ENCODE measurements at places on chromosomes 5 and 9.

DNA sequence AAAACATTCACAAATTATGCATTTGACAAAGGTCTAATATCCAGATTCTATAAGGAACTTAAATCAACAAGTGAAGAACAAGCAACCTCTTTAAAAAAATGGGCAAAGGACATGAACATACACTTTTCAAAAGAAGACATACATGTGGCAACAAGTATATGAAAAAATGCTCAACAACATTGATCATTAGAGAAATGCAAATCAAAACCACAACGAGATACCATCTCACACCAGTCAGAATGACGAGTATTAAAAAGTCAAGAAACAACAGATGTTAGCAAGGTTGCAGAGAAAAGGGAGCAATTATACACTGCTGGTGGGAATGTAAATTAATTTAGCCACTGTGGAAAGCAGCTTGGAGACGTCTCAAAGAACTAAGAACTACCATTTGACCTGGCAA is 38.9 kb upstream of the TNFSF15 start:
- DNase-seq, result no peak

GRCh38 chr5:44389823-44390143 is 563 bp upstream of the FGF10 start:
- DNase-seq, result no peak

GRCh38 chr9:124022201-124023121 is 10.9 kb downstream of the LHX2 start:
- DNase-seq, result no peak

GRCh38 chr5:15526413-15526812 is 26.4 kb downstream of the FBXL7 start:
- DNase-seq, result no peak

DNA sequence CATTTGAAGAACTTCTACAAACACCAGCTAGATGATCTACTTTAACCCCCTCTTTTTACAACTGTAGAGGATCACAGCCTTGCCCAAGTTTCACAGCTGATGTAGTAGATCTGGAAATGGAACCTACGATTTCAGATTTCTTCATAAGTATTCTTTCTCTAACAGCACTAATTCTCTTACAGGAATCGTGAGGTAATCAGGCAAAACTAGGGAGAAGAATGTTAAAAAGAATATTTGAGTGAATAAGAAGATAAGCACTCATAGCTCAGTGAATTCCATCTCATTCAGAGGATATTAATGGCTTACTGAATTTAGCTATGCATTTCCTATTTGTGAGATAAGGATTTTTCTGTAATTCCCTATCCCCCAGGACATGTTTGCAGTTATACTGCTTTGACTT is 42.1 kb downstream of the NADK2 start:
- peak; percentile 35 for DNase-seq

- peak; percentile 32 for DNase-seq
Observed at GRCh38 chr5:93894601-93895354, 153.4 kb upstream of the POU5F2 start.

DNA sequence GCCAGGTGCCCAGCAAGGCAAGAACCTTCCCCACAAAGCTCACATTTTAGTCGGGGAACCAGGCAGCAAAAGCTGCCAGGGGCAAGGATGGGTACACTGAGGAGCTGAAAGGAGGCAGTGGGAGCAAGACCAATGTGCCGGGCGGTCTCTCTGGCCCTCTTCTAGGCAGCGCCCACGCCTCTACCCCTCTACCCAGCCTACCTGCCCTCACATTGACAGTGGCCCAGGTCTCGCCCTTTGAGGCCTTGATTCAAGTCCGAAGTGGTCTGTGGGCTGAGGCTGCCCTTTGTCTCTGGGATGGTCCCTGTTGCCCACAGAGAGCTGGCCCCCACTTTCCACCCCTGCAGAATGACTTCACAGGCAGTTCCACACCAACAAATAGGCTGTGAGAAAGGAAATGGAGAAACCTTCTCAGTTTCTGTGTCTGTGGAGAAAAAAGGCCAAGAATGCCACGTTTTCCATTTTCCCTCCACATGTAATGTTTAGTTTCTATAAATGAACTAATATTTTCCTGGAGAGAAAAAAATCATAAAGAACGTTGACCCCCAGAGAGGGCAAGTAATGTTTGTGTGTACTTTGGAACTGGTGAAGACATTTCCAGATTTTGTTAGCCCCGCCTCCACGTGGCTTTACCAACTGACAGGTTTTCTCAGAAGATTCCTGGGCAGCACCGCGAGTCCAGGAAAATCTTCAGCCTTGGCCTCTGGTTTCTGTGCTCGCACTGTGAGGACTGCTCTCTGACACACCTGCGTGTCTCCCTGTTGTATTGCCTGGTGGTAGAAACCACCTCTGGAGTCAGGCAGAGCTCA is 57.4 kb upstream of the ANGPTL2 start:
- no peak for DNase-seq

DNA sequence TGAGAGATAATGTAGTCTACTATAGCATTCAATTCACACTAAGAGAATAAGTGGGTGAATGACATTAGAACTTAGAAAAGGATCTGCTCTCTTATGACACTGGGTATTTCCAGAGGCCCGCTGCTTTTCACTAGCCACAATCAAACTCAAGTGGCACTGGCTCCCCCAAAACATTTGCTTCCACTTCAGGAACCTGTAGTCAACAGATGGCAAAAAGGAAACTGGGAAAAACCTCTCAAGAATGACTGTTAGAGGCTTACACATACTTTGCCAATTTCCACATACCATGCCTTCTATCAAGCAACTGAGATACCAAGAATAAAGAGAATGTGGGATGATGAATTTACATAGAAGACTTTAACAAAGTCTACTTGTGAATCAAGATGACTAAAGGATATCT is 11.2 kb downstream of the POC5 start:
- no peak for DNase-seq

GRCh38 chr9:90916147-90916734 is 114.6 kb downstream of the SYK start:
- no peak for DNase-seq

DNA sequence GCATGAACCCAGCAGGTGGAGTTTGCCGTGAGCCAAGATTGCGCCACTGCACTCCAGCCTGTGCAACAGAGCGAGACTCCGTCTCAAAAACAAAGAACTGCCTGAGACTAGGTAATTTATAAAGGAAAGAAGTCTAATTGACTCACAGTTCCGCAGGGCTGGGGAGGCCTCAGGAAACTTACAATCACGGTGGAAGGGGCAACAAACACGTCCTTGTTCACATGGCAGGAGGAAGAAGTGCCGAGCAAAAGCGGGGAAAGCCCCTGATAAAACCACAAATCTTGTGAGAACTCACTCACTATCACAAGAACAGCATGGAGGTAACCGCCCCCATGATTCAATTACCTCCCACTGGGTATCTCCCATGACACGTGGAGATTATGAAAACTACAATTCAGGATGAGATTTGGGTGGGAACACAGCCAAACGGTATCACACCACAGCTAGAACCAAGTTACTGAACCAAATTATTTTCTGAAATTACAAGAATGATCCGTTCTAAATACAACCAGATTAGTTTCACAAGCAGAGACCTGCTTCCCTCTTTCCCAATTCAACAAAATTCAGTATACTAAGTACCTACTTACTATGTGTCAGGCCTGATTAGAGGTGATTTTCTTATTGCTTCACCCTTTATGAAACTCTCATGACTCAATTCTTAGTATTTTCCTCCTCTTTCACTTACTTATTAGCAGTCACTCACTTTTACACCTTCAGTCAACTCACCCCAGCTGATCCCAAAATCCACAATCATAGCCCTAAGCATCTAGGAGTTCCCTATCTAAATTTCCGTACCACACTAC is 8.4 kb downstream of the UBTD2 start:
- peak; percentile 68 for DNase-seq

- DNase-seq, result no peak
Observed at GRCh38 chr5:153459051-153459743, 31.3 kb upstream of the GRIA1 start.

GRCh38 chr9:113533335-113534225 is 70.1 kb downstream of the RGS3 start:
- DNase-seq, result no peak

DNA sequence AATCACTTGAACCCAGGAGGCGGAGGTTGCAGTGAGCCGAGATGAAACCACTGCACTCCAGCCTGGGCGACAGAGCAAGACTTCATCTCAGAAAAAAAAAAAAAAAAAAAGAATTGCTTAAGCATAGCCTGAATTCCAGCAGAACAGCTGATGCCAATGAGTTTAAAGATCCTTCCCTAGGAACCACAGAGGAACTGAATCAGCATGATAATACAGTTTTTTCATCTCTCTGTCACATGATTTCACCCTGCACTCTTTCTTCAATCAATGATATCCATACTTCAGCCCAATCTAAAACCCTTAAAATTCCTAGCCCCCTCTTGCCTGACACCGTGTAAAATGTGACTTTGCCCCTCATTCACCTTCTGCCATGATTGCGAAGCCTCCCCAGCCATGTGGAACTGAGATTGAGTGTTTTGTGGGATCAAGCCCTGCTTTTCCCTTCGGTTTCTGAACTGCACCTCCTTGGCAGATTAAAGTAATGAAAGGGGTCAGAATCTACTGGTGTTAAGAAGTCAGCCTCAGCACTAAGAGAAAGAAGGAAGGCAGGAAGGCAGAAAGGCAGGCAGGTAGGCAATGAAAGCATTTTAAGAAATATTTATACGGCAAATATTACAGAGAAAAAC is 20.9 kb upstream of the DMXL1 start:
- peak; percentile 84 for DNase-seq

- DNase-seq, result peak; percentile 5
Observed at GRCh38 chr5:114010362-114010761, 351.5 kb upstream of the KCNN2 start.

- no peak for DNase-seq
Observed at GRCh38 chr5:38013107-38013506, 173.3 kb upstream of the GDNF start.

- no peak for DNase-seq
Observed at GRCh38 chr5:80190960-80191359, 64.9 kb downstream of the SERINC5 start.

DNA sequence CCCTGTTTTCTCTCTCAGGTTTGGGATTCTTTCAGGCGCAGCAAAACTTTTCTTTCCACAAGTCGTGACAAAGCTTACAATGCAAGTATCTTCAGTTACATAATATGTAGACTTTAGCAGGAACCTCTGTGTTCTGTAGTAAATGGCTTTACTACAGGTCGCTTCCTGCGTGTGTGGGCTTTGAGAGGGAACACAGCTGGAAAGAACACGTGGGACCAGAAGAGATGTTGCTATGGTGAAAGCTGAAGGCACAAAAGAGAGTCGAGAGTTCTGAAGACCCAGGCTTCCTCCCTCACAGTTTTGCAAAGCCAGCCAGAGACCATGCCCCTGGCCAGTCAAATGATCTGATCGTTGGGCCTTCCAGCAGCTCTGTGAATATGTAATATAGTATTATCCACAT is 4.0 kb downstream of the ANKRD55 start:
- DNase-seq, result no peak

DNA sequence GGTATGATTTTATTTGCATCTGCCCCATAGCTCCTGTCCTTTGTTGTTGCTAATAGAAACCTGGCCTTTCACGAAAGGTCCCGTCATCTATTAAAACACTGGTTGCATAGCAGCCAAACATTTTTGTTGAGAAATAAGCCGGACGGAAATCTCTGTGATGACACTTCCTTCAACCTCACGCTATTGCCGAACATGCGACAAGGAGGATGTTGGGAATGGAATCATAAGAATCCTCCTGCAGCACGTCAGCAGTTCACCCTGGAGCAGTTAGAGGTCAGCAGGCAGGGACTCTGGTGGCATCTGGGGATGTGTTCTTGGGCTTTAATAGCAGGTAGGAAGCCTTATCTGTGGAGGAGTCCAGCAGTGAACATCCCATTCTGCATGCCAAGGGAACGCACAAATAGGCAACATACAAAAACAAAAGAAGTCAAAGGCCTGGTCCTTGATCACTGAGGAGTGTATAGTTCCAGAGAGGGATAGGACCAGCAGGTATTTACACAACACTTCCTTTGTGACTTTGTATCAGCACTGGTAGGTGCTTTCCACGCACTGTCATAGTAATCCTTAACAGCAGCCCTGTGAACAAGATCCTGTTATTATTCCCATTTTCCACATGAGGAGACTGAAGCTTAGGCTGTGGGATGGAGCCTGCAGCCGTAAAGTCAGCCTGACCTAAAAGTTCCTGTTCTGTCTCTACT is 33.4 kb downstream of the ARHGAP26 start:
- DNase-seq, result peak; percentile 96

GRCh38 chr5:74556631-74557595 is 83.6 kb downstream of the ENC1 start:
- peak; percentile 25 for DNase-seq

- DNase-seq, result no peak
Observed at GRCh38 chr5:53463909-53464621, 16.4 kb upstream of the FST start.

Data from cardiac fibroblast (primary cell).